ENCODE measurements at places on chromosomes 6 and 20.

- DNase-seq: no peak
These were observed 5.3 kb downstream of the GATA5 start for GRCh38 chr20:62470459-62470858.

DNA sequence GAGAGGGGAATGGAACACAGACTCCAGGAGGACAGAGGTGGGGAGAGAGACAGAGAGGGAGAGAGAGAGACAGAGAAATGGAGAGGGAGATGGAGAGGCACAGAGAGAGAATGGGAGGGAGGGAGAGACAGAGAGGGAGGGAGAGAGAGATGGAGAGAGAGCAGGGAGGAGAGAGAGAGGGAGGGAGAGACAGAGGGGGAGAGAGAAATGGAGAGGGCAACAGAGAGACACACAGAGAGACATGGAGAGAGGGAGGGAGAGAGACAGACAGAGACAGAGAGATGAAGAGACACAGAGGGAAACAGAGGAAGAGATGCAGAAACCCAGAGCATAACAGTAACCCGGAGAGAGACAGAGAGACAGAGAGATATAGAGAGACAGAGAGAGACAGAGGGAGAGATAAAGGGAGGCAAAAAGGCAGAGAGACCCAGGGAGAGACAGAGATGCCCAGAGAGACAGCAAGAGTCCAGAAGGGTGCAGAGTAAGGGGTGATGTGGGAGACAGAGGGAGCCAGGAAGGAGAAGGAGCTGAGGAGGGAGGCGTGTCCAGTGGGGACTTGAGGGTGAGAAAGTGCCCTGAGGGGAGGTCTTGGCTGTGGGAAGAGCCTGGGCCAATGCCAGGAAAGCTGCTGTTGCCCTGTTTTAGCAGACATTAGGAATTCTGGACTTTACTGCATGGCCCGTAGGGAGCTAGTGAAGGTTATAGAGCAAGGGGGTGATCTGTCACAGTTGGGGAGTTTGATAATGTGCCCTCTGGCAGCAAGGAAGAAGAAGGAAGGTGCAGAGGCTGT is 78.3 kb downstream of the SRC start:
- DNase-seq: no peak

DNA sequence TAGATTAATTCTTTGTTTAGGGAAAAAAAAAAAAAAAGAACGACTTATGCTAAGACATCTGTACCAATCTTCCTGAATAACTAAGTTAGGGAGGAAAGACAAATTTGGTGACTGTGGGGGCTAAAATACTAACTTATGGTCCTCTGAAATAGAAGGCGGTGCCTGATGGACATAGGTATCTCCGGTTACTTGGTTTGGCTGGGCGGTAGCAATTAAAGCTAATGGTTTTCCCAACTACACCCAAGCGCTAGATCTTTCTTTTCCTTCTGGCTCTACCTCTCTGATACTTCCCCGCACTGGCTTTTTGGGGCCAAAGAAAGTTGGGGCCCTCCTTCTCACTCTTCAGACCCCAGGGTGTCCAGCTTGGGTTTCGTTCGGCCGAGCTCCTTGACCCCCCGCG is 1.0 kb upstream of the RBM24 start:
- no peak for DNase-seq

DNA sequence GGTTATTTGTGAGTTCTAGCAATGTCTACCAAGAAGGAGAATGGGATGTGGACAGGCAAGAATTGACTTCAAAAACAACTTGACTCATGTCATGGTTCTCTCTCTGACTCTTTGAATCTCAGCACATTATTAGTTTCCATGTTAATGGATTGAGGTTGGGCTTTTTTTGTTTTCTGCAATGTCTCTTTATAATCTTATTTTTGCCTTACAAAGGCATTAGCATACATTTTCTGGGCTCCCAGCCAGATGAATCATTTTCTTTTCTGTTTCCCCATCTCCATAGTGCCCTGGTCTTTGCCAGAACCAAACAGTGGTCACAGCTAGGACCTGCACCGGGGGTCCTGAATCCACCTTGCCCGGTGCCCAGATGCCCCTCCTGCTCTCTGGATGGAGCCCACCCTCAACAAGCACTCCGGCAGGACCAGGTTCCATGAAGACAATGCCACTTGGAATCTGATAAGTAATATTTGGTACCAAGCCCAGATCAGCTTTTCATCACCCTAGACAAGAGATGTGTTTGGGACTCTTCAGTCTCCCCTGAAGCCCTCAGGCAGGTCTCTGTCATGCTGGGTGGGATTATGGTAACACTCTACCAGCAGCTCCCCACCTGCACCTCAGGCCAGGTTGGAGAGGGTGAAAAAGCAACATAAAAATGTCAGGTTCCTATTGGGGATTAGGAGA is 266.7 kb upstream of the SULF2 start:
- DNase-seq: no peak

DNA sequence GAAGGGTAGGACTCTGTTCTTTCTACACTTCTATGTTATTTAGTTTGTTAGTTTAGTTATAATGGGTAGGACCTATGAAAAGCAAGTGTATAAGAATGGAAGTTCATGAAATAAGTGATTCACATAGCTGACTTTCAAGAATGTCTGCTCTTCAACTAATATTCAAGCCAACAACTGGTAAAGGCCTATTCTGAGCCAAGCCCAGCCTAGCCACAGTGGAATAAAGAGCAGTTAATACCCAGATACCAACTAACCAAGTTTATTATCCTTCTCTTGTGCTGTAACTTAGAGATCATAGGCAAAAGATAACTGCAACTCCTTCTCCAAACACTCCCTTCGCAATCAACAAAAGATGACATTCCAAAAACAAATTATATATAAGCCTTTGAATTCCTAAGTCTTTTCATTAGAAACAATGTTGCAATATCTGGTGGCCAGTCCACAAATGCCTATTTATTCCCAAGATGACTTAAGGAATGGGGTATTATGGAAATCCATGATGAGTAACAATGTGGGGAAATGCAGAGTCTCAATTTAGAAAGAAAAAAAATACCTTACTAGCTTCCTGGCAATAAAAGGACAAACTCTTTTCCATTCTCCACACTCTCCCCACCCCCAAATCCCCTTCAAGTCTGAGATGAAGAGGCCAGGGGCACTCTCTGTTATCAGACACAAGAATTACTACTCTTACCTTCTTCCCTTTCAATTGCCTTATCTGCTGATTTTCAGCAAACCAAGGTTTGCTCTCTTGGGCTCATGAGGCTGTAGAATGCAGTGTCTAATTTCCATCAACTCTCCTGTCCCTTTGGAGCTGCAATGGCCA is 27.4 kb downstream of the BTBD9 start:
- DNase-seq: no peak

GRCh38 chr6:11329726-11330412 is 97.4 kb upstream of the NEDD9 start:
- no peak for DNase-seq
